CD4-positive, alpha-beta T cell treated with Interleukin-15 for 1 hour (primary cell): ENCODE measurements at places on chromosomes 1 and 21.
A peak's percentile ranks its signal among the peaks of the same experiment; 100 is the strongest.

GRCh38 chr1:41241354-41241748 is 755 bp downstream of the SCMH1 start:
- DNase-seq: peak; percentile 46

- no peak for DNase-seq
Observed at GRCh38 chr21:43193651-43194302, 25.0 kb downstream of the CRYAA start.

GRCh38 chr1:39671793-39672550 is at the start of gene NT5C1A:
NT5C1A (minus strand) TSS chr1:39672107; CDS start chr1:39672038, 69 bp downstream.
- DNase-seq: no peak

DNA sequence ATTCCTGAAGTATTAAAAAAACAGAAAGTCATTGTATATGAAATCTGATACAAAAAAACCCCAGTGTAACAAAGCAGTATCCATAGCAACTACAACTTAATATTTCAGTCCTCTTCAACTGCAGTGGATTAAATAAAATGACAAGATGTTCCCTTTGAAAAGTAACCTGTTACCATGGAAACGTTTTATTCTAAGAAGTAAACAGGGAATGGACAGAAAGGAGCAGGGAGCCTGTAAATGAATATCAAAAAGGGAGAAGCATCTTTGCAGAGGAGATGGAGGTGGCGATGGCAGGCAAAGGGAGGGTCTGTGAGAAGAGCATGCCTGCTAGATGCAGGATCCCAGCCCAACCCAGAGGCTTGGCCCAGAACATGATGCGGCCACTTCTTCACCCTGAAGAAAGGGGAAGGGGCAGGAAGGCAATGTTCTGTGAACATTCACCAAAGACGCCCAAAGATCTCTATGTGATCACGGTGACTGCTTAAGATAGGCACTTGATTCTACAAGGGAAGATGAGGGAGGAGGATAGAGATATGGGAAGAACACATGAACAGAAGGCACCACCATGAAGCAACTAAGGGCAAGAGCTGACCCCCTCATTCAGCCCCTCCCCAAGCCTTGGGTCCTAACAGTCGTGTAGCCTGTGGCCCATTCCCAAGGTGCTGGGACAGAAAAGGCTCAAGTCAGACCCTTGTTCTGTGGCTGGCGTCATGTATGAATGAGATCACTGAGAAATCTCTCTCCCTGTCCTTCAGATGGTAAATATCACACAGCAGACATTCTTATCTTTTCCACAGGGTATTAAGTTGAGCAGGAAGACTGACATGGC is 200.0 kb downstream of the SLC45A1 start:
- no peak for DNase-seq

GRCh38 chr1:234554218-234554697 is 55.7 kb downstream of the IRF2BP2 start:
- no peak for DNase-seq

DNA sequence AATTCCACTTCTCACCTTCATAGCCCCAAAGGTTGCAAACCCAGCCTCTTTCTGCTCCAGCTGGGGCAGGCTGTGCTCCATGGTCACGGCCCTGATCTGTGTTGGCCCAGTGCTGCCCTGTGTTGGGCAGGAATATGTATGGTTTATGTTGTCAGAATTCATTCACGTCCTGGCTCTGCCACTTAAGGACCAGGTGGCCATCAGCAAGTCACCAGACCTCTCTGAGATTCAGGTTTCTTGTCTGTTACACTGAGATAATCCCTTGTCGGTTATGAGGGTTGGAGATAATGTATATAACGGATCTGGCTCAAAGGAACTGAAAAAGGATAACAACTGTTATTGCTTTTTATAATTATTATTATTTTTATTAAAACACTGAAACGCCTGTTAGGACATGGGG is 39.1 kb upstream of the SELENON start:
- DNase-seq: no peak

DNA sequence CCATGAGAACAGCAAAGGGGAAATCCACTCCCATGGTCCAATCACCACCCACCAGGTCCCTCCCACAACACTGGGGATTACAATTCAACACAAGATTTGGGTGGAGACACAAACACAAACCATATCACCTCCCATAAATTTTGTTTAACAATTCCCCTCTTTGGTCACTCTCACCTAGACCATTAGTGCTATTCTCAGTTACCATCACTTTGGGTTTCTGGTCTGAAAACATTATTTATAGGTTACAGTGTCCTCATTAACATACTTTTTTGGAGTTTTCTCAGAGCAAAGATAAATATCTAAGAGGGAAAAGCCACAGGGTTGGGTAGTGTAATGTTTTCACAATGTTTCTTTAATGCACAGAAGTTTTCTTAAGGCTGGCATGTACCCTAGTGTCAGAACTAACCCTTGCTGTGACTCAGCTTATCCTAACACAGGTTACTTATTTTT is 47.7 kb upstream of the DNAH14 start:
- DNase-seq: no peak

DNA sequence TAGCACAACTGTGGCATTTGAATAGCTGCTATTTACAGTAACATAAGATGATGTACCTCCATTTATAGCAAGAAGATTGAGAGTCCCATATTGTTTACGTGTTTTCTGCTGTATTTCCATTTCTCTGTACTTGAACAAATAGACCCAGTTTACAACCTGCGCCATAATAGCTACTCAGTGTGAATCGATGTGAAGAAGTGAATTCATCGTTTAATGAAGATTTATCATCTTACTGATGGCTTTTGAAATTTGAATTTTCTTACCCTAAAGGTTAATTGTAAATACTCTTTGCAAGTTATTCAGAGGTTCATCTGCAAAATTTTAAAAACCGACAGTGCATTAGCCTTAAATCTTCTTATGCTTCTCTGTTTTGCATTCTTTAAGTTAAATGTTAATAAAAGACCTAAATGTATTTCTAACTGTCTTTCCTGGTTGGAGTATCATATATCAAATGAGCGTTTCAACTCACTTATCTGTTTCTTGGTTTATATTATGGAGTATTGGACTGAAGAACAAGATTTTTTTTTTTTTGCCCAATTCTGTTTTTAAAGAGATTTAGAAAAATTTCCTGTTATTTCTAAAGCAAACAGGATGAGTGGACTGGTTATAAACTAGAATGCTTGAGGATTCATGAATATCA is 2.2 kb downstream of the MACO1 start:
- no peak for DNase-seq

GRCh38 chr1:161162806-161163205 is 3.4 kb upstream of the PPOX start:
- no peak for DNase-seq

DNA sequence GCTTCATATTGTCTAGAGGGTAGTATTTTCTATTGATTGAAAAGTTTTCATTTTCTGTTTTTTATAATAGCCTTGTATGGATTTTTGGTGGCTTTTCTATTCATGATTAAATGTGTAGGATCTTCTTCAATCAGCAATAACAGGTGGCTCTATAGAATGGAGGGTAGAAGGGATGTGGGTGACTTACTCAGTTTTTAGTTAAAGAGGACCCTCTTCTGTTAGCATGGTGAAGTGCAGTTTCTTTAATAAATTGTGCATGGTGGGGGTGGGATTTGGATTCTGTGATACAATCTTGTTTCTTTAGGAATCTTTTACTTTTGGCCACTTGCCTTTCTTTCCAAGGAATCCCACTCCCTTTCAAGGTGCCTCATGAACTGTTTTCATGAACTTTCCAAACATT is 64.7 kb downstream of the SLC35A3 start:
- DNase-seq: no peak

DNA sequence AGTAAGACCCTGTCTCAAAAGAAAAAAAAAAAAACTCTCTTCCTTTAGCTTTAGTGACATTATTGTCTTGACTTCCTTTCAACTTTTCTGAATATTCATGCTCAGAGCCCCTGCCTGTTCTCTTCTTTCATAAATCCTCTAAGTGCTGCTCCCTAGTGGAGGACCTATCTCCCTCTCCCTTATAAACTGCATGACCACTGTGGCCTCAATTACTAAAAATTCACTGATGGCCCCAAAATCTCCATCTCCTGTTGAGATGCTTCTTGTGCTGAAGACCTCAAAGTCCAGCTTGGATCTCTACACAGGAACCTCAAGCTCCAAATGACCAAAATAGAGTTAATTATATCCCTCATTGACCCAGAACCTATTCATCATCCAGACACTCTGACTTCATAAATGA is 7.8 kb downstream of the ITLN1 start:
- DNase-seq: no peak

DNA sequence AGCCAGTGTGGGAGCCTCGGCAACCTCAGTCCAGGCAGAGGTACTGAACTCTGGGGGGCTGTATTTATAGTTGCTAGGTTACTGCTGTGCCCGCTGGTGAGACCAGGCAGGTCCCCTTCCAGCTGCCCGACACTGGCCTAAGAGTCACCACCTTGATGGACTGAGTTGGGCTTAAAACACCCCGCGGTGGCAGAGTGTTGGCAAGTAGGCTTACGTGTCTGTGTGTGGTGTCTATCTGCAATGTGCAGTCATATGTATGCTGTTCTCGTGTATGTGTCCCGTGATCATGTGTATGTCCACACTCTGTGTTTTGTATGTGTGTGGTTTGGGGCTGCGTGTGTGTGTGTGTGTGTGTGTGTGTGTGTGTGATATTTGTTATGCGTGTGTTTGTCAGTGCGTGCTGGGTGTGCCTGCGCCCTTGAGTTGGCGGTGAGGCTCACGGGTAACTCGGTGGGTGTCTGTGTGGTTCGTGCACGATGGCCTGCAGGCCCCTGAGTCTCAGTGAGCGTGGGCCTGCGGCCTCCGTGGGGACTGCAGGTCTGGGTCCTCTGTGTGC is 65.5 kb downstream of the MEF2D start:
- no peak for DNase-seq

DNA sequence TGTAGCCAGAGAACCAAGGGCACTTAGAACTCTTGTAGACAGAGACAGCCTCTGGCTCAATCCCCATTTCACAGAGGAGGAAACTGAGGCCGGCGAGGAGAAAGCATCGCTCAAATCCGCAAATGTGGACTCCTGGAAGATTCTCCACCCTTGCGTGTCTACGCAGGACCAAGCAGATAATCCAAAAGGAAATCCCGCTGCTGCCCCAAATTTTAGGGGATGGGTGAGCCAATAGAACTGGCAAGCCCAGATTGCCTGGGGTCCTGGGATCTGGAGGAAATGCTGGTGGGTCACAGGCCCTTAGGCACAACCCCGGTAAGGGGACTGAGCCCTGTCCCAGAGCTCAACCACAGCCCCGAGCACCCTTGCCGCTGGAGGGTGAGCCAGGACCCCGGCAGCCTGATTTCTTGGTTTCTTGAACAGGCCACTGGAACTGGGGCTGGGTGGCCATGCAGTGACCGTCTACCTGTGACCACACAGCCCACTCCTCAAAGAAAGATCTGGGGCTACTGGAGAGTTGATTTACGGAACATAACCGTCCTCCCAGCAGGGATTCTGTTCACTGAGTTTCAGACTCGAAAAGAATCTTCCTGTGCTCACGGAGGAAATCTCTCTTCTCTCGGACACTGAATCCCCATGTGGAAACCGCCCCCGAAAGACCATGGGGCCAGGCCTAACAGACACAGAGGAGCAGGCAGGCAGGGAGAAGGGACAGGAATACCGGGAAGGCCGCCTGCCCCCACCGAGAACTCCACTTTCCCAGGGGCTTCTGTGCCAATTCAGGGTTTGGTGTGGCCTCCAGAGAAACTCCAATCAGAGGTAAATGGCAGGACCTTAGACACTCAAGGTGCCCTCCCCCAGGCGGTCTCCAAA is 238.4 kb downstream of the NPHP4 start:
- no peak for DNase-seq

GRCh38 chr1:221477252-221477651 is 264.6 kb downstream of the DUSP10 start:
- no peak for DNase-seq

GRCh38 chr1:119958223-119958622 is 61.9 kb upstream of the ADAM30 start:
- no peak for DNase-seq

GRCh38 chr1:83860490-83861221 is 138.3 kb downstream of the TTLL7 start:
- peak; percentile 66 for DNase-seq

- DNase-seq: peak; percentile 55
Observed at GRCh38 chr1:16082283-16083038, 9.0 kb upstream of the FAM131C start.

- DNase-seq: no peak
Observed at GRCh38 chr1:97488530-97488929, 432.3 kb downstream of the DPYD start.

GRCh38 chr1:96464066-96464465 is 257.5 kb upstream of the PTBP2 start:
- no peak for DNase-seq

- DNase-seq: no peak
Observed at GRCh38 chr1:66732407-66733166, 19.7 kb upstream of the DYNLT5 start.

DNA sequence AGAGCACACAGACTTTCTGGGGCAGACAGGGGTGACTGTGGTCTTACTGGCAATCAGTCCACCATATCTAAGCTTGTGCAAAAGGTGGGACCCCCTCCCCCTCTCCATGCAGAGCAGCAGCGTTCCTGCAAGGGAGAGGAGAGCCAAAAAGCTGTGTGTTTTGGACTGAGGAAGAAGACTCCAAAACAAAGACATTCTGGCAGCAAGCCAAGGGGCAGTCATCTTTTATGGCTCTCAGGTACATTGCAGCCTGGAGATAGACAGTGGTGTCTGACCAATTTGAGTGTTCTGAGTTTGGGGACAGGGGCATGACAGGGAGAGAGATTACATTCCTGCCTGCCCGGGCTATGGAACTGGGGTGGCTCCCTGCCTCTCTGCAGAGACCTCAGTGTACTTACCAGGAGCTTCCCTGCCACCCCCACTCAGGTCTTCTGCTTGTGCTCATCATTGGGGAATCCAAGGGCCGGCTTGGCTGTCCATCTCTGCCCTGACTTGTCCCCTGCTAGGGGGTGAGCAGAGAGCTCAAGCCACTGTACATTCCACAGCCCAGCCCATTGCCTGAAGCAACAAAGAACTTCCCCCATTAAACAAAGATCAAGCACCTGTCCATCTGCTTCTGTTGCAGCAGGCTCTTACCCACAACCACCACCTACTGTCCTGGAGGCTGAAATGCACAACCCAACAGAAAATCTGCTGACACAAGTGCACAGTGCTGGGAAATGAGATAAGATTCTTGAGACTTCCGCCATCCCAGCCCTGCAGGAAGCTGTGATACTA is 131.1 kb downstream of the EVI5 start:
- DNase-seq: no peak

- no peak for DNase-seq
Observed at GRCh38 chr1:54315099-54315498, 91.1 kb downstream of the SSBP3 start.

GRCh38 chr1:155241841-155242264 is 13.4 kb downstream of the ENTREP3 start:
- peak; percentile 54 for DNase-seq

GRCh38 chr1:3687504-3687903 is 35.2 kb downstream of the TP73 start:
- DNase-seq: no peak

DNA sequence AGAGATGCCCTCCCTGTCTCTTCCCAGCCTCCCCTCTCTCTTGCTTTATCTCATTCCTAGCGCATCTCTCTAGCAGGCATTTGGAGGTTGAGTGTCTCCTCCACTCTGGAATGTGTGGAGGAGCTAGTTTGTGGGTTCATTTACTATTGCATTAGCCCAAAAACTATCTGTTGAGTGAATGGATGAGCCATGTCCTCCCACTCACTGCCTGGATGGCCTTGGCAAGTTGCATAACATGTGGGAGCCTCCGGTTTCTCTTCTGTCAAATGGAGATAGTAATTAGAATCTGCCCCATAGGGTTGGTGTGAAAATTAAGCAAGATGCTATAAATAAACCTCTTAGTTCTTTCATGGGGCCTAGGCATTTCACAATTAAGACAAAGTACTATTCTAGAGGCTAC is 181.8 kb downstream of the KAZN start:
- DNase-seq: no peak
